ENCODE measurements at places on chromosomes 5 and 9. TPM values are rescaled to one million over a fixed set of nuclear protein-coding genes. Genes with fewer than 3 reads are reported as not detected.

The PAIP1 gene
- total RNA-seq: 92.4 TPM

DNA sequence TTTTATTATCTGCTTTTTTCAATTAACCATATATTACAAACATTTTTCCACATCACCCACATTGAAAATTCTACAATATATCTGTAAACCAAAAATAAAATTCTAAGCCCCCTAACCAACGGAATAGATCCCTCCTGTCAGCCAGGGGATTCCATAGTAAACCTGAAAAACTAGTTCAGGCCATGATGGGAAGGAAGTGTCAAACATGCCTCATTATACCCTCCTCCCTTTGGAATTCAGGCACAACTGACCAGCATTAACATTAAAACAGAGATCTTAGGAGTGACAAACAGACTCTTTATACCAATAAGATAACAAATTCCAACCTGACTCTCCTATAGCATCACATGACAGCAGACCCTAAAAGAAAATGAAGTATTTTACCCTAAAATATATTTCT is 113.7 kb upstream of the DMRT1 start:
- no peak for DNase-seq

GRCh38 chr9:12652973-12653372 is 40.2 kb upstream of the TYRP1 start:
- no peak for DNase-seq

GRCh38 chr5:64165500-64166200 is at the start of gene RNF180:
Gene RNF180 (plus strand): TSS chr5:64165843. CDS start chr5:64200808, 34,965 bp downstream.
- DNase-seq: peak; percentile 73
